Activated T-cell treated with anti-CD3 and anti-CD28 coated beads for 48 hours (primary cell): ENCODE measurements at places on chromosomes 1 and 21.
A peak's percentile ranks its signal among the peaks of the same experiment; 100 is the strongest.

DNA sequence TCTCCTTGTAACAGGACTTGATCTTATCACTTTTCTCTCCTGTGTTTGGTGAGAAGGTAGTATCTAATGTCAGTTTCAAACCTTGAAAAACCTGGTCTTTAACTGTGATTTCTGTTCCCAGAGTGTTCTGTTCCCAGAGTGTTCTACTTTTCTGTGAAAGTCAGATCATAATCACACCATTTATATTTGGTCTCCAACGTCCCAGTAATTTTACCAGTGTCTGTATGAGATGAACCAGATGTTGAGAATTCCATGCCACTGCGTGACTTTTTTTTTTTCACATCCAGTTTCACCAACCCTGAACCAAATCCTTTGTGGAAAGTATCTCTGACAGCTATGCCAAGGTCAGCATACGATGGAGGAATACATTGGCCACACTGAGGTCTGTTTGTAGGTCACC lies 365.2 kb downstream of the USP25 start:
- no peak for DNase-seq

DNA sequence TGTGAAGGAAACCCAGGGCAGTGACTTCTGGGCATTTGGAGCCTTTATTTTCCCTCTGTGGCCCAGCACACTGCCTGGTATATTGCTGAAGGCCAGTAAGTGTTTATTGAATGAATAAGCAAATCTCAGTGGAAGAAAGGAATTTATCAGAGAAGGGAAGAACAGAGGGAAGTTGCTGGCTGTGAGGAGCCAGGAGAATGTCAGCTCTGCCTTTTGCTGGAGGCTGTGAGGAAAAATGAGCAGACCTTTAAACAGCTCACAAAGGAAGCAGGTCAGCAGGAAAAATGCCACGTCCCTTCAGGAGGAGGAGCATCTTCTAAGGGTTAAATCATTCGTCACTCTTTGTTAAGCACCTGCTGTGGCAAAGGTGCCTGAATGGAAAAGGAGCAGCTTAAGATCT lies 75.9 kb downstream of the GIPC2 start:
- DNase-seq = no peak

DNA sequence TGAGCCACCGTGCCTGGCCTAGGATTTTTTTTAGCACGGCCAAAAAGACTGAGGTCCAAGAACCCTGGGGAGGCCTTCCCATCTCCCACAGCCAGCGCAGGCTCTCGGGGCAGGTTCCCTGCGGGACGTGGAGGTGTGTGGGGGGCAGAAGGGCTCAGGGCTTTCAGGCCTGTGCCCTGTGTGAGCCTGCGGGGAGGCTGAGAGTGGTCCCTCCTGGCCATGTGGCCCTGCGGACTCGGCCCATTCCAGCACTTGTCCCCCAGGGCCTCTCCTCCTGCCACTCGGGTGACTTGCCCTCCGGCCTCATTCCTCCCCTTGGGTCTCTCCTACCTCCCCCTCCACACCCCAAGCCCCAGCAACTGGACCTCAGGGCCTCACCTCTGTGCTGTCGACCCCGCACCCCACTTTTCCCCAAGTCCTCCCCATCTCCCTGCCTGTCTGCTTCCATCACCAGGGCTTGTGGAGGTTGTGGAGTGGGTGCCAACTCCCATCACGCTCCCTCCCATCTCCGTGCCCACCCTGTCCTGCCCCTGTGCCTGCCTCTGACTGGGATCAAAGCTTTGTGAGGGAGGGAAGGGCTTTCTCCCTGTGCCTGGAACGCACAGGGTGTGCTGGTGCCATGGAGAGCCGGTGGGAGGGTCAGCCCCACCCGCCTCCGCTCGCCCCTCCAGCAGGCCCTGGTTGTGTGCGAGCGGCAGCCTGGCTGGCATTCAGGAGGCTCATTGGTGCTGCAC lies 32.2 kb upstream of the DIP2A start:
- no peak for DNase-seq

DNA sequence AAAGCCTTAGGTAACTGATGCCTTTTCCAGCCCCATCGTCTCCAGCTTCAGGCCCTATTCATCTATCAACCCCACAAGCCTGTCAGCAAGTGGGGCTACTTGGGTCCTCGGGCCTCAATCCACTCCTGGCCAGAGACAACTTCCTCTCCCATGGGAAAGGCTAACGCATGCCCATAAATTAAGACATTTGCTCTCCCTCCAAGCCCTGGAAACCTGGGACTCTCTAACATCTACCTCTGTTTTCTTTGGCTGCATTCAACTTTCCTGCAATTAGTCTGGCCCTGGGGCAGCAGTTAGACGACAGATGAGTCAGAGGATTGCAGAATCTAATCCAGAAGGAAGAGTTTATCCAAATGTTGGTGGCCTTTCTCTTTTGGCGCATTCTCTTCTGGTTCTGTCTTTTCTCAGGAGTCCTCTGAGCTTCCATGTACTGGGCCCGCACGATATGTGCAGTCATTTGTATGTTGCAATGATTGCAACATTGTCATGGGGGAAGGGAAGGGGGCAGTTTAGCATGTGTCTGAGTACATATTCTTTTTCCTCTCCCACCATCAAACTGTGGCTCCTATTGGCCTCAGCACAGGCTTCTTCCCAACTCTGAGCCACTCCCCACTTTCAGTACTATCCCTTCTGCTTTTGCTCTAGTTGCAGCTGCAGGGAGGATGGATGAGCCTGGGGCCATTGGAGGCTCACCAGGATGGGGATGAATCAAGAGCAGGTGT lies 54.4 kb downstream of the NAV1 start:
- no peak for DNase-seq

DNA sequence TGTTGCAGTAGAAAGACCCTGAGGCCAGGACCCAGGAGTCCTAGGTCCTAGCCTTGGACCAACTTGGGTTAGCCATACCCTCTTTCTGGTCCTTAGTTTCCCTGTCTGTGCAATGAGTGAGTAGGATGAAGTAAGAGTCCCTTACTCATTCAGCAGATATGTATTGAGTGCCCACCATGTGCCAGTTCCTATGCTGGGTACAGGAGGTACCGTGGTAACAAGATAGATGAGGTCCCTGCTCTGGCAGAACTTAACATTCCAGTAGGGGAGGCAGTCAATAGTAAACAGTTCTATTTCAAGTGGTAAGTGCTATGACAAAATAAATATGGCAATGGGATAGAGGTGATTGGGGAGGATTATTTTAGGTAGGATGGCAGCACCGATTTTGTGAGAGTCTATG lies 18.3 kb upstream of the PARS2 start:
- no peak for DNase-seq

- no peak for DNase-seq
Measured at GRCh38 chr1:240500647-240501046, 111.3 kb downstream of the GREM2 start.

GRCh38 chr1:8025061-8025670 lies 943 bp downstream of the ERRFI1 start:
- DNase-seq = no peak

- DNase-seq = no peak
Measured at GRCh38 chr1:64074767-64075166, 128.7 kb upstream of the UBE2U start.

- peak; percentile 60 for DNase-seq
Measured at GRCh38 chr1:161209790-161210409, 5.2 kb upstream of the FCER1G start.

DNA sequence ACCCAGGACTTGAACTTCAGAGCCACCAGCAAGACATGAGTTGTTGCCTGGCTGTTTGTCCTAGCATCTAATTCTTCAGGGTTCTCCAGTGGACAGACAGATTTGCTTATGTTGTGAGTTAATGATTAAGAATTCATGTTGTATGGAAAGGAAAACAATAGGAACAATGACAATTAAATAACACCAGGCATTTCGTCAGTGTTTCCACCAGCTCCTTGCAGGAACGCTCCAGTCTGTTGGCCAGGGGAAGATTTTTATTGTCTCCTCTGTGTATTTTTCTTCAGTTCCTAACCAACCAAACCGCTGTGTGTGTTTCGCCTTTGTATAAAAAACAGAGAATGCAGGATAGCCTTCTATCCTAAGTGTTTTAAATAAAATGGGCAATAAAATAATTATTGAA lies 64.4 kb upstream of the PTGFR start:
- DNase-seq = no peak
